ENCODE measurements at places on chromosomes 13 and 19. TPM values are rescaled to one million over a fixed set of nuclear protein-coding genes. Genes with fewer than 3 reads are reported as not detected.

DNA sequence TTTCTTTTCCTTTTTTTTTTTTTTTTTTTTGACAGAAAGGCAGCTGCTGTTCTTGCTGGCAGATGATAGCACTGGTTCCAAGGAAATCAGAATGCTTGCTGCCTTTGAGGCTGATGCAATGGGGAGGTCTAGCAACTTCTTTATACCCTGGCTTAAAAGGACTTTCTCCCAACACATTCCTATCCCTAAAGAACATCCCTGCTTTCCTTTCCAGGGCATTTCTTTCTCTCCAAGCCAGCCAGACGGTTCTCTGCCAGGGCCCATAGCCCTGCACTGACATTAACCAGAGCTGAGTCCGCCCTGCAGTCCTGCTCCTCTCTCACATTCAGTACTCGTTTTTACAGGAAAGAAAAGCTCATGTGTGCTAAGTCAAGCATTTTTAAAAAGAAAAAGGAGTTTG, 133.9 kb upstream of the WASF3 start:
- DNase-seq = peak; percentile 47

Gene CERS1
- 1.4 TPM for total RNA-seq

DNA sequence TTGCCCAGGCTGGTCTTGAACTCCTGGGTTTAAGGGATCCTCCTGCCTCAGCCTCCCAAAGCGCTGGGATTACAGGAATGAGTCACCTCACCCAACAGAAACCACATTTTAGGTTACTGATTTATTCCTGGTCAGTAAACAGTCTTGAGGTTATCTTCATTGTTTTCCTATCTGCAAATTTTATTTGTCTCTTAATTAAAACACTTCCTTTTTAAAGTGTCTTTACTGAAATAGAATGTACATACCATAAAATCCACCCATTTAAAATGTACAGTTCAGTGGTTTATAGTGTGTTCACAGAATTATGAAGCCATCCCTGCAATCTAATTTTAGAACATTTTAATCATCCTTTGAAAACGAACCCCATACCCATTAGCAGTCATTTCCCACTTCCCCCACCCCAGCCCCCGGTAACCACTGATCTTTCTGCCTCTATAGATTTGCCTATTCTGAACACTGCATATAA, 63.0 kb downstream of the MAP4K1 start:
- DNase-seq = no peak

- DNase-seq = no peak
These were observed 47.0 kb upstream of the C13orf46 start for GRCh38 chr13:114020750-114021463.

Gene IGFL1
- total RNA-seq = not detected

Gene GRAMD1A
- 26.2 TPM for total RNA-seq

DNA sequence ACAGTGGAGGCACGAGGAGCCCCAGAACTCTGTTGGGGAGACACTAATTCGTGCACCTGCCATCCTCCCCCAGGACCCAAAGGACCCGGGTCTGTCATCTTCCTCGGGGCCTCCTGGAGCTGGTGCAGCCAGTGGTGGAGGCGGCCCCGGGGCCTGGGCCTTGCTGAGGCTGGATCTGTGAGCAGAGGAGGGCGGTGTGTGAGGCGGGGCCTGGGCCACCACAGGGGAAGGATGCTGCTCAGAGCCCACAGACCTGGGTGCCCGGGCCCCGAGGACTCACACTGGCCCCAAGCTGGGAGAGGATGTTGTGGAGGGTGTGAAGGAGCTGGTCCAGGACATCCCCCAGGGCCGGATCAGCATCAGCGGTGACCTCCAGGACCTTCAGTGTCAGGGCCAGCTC, 8.3 kb downstream of the IFNL3 start:
- DNase-seq = no peak

GRCh38 chr13:112356190-112356589, 20.0 kb upstream of the SPACA7 start:
- no peak for DNase-seq

- no peak for DNase-seq
These were observed 53.5 kb downstream of the RFC3 start for GRCh38 chr13:33871207-33872004.

GRCh38 chr19:39924952-39925351, 9.5 kb downstream of the FCGBP start:
- no peak for DNase-seq

DNA sequence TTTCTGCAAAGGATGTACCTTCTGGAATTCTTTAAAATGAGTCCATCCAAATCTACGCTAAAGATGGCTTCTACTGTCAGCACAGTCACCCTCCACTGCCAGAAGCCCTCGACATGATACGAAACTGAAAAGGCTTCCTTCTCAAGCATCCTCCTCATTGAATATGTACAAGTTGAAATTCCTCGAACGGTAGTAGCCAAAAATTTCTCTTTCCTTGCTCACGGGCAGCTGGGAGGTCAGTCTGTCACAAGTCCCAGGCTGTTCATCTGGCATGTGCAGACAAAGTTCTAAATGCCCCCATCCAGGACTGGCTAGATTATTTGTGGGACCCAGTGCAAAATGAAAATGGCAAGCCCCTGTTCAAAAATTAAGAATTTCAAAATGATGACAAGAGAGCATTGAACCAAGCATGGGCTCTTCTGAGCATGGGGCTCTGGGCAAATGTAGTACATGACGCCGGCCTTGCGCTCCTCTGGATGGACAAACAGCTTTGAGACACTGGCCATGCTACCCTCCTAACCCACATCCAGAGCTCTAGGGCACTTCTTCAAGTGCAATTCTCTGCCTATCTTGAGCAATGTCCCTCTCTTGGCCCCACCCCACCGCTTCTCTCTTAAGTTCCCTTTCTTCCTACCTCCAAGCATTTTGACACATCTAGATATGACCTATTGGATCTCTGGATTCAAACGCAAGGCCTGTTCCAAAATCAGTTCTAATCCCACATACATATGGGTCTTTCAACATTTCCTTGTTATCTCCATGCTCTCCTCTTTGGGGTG, 78.9 kb upstream of the FLT1 start:
- DNase-seq = no peak

GRCh38 chr19:31249217-31249616, 100.0 kb downstream of the TSHZ3 start:
- DNase-seq = no peak

- no peak for DNase-seq
These were observed 18.0 kb upstream of the C1QTNF9B start for GRCh38 chr13:23915308-23915707.

DNA sequence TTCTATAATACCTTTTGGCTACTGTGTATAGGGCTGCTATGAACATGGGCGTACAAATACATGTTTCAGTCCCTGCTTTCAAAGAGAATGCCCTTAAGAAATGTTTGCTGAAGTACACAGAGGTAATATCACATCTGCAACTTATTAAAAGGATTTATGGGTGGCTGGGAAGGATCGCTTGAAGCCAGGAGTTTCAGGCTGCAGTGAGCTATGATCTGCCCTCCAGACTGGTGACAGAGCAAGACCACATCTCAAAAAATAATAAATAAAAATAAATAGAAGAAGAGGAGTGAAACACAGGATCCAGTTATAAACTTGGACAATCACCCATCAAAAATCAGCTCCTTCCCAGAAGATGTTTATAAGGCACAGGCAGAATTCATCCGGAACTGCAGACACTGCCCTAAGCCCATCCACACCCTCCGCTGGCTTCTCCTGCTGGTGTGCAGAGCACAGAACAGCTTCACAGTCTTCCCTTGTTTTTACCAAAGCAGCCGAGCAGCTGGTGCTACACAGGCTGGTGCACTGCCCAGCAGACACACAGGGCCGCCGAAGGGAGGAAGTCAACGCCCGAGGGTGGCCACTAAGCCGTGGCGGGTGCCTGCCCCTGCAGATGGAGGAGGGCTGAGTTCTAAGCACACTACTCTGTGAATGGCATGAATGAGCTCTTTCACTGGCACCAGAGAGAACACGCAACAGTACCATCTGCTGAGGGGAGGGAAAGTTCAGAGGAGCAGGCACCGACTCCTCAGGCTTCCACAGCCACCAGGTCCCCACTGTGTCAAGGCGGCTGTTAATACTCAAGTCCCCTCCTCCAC, 44.0 kb downstream of the BRD4 start:
- DNase-seq = no peak

- no peak for DNase-seq
These were observed 69.1 kb upstream of the WASF3 start for GRCh38 chr13:26488236-26489003.

GRCh38 chr19:926589-927350, 935 bp downstream of the ARID3A start:
- DNase-seq = peak; percentile 70

GRCh38 chr13:42401376-42401775, 129.4 kb downstream of the AKAP11 start:
- DNase-seq = no peak

DNA sequence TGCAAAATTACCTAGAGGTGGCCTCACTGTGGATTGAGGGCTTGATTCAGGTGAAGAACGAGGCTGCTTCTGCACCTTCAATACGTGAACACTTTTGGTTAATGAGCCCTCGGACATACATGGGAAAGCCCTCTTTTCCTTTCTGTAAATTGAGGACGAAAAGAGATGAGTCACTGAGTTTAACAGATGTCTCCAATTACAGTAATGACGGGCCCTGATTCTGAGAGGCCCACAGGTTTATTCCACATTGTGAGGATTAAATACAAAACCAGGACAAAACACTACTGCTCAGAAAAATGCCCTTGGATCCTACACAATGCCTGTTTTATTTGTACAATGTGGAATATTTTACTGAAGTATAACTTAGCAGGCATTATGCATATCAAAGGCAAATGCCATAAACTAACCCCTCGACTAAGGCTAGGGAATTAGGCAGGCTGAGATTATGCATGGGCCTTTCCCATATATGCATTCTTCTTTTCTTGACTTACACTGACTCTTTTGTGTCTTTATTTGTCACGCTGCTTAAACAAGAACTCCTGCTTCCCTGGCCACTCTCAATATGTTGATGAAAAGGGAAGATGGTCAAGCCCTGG, 819.9 kb downstream of the OLFM4 start:
- DNase-seq = no peak

- DNase-seq = no peak
These were observed 86.7 kb downstream of the FNDC3A start for GRCh38 chr13:49062297-49062896.

DNA sequence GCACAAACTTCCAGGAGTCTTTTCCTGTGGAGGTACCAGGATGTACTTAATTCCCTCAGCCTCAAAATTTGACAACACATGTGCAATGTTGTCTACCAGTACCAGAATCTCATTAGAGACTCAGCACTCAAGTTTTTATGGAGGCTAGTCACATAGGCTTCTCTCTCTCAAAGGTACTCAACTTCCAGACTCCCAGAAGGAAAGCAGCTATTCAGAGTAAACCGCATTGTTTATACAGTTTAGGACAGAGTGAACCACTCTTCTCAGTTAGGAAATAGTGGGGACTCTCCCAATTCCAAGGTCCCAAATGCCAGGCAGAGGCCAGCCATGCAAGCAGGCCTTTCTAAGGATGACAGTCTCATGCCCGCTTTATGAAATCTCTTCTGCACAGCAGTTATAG, 8.5 kb upstream of the C1QTNF9B start:
- no peak for DNase-seq

Gene PCP2
- total RNA-seq = 2.7 TPM

DNA sequence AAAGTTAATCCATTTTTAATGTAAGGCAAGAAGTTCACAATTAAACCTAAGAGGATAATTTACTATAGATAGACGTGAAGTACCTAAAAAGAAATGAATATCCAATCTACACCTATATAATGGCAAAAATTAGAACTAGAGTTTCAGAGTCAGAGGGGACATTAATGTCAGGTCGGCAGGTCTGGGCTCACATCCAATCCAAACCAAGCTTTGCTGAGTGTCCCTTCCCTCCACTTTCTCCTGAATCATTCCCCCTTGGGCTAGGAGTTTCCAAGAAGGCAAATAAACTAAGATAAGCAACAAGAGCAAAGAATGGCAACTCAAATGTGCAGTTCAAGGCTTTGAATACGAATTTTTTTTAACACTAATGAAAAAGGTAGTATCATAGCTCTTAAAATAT, 2.9 kb downstream of the FLT3 start:
- no peak for DNase-seq

DNA sequence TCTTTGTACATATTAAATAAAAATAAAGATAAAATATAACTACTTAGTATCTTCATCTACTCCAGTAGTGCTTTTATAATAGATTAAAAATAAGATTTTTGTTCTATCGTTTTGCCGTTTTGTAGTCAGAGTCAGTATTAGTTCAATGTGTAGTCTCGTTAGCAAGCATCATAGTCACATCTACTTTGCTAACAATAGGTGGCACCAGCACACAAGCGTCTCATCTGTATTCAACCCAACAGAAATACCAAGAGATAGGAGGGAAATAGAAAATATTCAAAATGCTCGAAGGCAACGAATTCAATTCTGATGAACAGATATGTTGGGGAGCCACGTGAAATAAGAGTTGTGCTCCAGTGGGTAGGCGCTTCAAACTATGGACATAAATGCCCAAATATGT, 21.4 kb upstream of the MICU2 start:
- no peak for DNase-seq

Gene S1PR5
- total RNA-seq = 0.11 TPM

DNA sequence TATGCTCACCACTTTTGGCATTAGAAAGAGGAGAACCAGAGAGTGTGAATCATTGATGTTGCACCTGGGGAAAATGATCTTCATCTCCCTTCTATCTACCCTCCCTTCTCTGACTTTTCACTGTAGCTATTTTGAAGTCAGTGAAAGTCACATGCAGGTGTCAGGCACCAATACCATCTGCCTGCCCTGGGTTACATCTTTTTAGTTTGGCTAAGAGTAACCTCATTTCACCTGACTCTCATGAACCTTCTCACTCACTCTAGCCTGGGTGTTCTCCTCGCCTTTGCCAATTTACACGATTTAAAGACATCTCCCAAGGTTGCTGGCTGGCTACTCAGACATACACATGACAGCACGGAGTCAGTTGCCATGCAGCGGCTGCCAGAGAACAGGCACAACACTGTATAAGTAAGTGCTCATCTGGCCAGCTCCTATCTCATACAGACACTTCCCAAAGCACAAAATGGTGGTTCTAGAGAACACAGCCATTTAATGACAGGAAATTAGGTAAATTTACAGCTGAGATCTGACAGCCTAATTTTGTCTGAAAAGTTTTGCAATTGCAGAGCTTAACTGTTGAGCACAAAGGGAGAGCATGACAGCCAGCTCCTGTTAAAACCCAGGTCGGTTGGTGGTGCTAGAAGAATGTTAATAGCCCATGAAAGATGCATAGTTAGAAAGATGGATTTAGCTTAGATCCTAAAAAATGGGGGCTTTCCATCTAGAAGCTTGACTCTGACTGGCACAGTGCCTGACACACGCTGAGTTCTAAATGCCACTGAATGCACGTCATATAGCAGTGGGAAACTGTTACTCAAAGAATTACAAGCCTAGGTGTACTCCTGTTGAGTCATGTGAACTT, 32.5 kb downstream of the LCP1 start:
- no peak for DNase-seq

GRCh38 chr19:7680606-7681339, at the start of gene TRAPPC5:
TRAPPC5 (plus strand) TSS chr19:7680833; CDS start chr19:7682254, 1,421 bp downstream.
- DNase-seq = peak; percentile 86
